ENCODE measurements at places on chromosomes 12 and 14. TPM values are rescaled to one million over a fixed set of nuclear protein-coding genes. Genes with fewer than 3 reads are reported as not detected.

The SMCO2 gene
- not detected for total RNA-seq

The ISCA2 gene
- total RNA-seq: 20.4 TPM

The RND1 gene
- total RNA-seq: not detected

GRCh38 chr14:102822311-102822863, 45.1 kb downstream of the TRAF3 start:
- no peak for DNase-seq

GRCh38 chr14:65462411-65462810, 49.9 kb downstream of the FUT8 start:
- no peak for DNase-seq

DNA sequence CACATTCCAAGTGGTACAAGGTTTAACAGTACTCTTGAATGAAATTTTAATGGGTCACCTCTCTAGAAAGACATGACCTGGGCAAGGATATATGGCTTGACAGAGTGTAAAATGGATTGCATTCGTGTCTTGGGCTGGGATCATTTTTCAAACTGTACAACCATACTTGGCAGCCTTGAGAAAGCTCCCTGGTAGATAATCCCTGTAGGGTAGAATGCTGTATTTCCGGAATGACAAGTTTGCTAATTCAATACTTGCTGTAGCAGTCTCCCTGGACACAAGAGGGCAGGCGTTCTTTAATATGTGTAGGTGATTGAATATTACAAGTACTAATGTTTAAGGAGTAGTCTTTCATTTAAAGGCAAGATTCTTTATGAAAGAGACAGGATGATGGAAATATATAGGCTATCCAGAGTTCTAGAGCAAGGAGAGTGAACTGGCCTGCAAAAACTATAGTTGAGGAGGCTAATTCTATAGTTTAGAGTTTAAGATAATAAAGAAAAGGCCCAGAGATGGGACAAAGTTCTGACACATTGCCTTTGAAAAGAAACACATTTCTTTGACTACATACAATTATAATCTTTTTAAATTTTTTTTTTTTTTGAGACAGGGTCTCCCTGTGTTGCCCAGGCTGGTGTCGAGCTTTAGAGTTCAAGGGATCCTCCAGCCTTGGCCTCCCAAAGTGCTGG, 53.4 kb downstream of the PLBD1 start:
- no peak for DNase-seq

DNA sequence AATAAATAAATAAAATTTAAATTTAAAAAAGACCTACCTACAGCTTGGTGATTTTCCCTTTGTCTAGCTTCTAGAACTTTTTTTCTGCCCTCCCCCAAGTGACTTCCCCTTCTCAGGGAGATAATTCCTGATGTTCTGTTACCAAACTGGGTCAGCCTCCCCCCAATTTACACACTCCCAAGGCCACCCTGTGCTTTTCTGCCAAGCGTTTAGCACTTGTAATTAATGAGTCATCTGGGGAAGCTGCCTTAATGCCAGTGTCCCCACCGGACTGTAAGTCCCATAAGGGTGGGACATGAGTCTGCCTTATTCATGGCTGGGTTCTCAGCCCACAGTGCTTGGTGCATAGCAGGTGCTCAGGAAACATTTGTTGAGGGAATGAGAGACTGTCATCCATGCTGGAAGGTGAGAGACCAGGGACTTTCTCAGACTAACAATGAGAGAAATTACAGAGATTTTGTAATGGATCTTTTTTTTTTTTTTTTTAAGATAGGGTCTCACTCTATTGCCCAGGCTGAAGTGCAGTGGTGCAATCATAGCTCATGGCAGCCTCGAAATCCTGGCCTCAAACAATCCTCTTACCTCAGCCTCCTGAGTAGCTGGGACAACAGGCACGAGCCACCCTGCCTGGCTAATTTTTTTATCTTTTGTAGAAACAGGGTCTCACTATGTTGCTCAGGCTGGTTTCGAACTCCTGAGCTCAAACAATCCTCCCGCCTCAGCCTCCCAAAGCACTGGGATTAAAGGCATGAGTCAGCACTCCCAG, 106.8 kb downstream of the PHETA1 start:
- no peak for DNase-seq

DNA sequence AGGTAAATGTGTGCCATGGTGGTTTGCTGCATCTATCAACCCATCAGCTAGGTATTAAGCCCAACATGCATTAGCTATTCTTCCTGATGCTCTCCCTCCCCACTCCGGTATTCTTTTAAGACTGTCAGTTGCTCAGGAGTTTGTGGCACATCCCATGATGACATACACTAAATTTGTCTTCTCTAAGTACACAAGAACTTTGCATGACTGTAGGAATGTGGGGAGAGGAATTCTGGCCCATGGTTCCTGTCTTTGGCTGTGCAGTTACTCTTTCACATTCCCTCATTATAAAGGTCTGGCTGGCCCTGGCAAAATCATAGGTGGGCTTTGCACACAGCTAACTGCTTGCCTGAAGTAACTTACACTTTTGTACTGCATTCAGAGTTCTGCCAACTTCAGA, 30.3 kb downstream of the HMGA2 start:
- no peak for DNase-seq

GRCh38 chr12:106183735-106184134, 45.0 kb upstream of the NUAK1 start:
- DNase-seq: no peak

- DNase-seq: no peak
These were observed 173.1 kb downstream of the FLRT2 start for GRCh38 chr14:85702997-85703396.

DNA sequence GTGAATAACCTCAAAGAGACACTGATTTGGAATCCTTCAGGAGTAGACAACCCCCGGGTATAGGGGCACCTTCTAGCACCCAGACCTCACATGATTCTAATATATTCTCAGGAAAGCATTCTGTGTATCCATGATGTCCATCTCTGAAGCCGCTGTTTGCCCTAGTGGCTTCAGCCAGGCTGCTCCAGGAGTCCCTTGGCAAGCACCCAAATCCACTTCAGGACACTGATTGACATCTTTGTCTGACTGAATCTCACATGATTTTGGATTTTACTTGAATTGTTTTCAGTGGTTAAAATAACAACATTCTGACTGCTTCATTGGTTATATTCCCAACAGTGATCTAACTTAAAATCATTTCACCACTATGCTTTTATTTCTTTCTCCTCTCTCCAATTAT, 390.5 kb upstream of the CLEC14A start:
- DNase-seq: no peak

- DNase-seq: no peak
These were observed 28.2 kb downstream of the GLRX5 start for GRCh38 chr14:95562892-95563685.

DNA sequence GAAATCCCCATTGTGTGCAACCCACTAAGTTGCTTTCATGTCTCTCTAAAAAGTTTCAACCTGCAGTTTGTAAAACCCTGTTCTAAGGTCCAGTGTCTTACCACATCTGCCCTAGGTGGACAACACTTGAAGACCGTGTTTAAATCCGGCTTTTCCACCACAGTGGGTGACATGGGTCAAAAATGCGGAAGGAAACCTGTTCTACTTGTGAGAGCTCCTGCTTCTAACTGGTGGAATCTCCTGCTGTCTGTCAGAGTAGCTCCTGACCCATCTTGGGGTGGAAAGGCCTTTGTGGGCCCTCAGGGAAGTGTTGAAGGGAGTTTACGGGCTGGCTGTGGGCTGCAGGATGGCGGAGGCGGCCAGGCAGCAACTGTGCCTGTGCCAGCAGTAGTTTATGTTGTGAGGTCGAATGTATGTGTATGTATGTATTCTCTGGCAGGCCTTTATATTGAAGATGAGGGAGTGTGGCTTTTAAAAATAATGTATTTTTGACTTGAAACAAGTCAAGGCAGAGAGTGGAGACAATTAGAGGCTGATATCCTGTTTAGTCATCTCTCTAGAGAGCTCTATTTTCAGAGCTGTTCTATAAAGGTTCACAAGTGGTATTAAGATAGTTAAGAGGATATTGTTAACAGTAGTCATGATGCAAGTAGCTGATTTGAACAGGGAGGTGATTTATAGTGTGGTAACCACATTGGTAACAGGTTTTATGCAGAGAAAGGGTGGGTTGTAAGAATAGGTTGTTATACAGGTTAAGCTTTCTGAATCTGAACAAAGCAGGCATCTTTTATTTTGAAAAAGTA, 67.0 kb downstream of the PRKCH start:
- DNase-seq: no peak

DNA sequence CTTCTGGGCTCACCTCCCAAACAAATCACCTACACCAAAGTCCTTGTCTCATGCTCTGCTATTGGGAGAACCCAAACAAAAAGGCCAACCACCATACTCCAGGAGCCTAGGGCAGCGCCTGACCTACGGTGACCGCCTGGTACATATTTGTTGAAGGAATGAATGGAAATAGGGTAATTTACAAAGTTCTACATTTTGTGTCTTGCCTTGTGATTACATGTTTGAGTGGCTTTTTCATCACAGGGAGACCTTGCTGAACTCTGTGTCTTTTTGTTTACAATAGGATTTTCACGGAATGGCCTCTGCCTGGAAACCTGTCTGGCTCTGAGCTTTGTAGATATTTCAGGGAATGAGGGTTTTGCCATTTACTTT, 11.3 kb upstream of the PRIMA1 start:
- no peak for DNase-seq

DNA sequence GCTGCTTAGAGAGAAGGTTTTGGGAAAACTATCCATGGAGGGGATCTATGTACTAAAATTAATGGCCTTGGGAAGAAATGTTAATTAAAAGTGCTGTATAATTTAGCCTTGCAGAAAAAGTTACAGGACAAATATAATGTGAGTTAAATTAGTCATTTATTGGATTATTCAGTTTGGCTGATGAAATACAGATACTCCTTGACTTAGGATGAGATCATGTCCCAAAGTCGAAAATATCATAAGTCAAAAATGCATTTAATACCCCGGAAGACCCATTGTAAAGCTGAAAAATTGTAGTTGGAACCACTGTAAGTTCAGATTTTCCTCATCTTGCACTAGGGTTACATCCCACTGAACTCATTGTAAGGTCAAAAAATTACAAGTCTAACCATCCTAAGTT, 9.7 kb downstream of the RTRAF start:
- no peak for DNase-seq

DNA sequence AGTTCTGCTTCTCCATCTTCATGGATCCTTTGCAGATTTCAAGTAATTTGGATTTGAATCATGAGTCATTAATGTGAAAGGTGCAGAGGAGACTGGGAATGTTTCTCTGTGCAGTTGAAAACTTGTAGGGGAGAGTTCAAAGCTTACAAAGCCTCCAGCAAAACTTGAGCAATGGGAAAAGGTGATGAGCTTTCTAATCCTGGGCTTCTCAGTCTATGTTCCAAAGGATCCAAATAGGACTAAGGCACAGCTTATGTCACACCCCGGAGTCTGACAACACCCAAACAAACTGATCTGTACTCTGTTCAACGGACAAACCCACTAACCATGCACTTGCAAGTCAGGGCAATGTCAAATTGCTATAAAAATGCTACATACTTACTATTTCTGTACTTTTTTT, 134.8 kb downstream of the DUSP6 start:
- no peak for DNase-seq

Data from right atrium auricular region (tissue), 2 donors.